ENCODE measurements at places on chromosomes 11 and 22. TPM values are rescaled to one million over a fixed set of nuclear protein-coding genes. Genes with fewer than 3 reads are reported as not detected.

- no peak overlapping the region for H3K4me3 ChIP-seq
- H3K27me3 ChIP-seq, result peaks cover 26% of the 10 kb centered on the region
- no peak for DNase-seq
- H3K27ac ChIP-seq, result no peak overlapping the region
Measured at GRCh38 chr22:32165681-32166080, 6.6 kb upstream of the C22orf42 start.

- no peaks in the 10 kb centered on the region for H3K4me1 ChIP-seq
- no peaks in the 10 kb centered on the region for H3K27me3 ChIP-seq
- H3K4me3 ChIP-seq, result no peak overlapping the region
- no peak overlapping the region for H3K27ac ChIP-seq
Measured at GRCh38 chr11:13318498-13319295, 41.1 kb downstream of the BMAL1 start.

DNA sequence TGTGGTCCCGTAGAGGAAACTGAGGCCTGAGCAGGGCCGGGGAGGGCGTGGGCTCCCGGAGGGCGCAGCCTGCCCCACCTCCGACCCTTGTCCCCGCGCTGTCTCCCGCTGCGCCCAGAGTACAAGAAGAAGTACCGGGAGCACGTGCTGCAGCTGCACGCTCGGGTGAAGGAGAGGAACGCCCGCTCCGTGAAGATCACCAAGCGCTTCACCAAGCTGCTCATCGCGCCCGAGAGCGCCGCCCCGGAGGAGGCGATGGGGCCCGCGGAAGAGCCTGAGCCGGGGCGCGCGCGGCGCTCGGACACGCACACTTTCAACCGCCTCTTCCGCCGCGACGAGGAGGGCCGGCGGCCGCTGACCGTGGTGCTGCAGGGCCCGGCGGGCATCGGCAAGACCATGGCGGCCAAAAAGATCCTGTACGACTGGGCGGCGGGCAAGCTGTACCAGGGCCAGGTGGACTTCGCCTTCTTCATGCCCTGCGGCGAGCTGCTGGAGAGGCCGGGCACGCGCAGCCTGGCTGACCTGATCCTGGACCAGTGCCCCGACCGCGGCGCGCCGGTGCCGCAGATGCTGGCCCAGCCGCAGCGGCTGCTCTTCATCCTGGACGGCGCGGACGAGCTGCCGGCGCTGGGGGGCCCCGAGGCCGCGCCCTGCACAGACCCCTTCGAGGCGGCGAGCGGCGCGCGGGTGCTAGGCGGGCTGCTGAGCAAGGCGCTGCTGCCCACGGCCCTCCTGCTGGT is 1.9 kb downstream of the NLRP6 start:
- peaks cover 18% of the 10 kb centered on the region for H3K27me3 ChIP-seq
- no peaks in the 10 kb centered on the region for H3K36me3 ChIP-seq
- peaks cover 6% of the 10 kb centered on the region for H3K4me1 ChIP-seq
- DNase-seq, result peak; percentile 65

DNA sequence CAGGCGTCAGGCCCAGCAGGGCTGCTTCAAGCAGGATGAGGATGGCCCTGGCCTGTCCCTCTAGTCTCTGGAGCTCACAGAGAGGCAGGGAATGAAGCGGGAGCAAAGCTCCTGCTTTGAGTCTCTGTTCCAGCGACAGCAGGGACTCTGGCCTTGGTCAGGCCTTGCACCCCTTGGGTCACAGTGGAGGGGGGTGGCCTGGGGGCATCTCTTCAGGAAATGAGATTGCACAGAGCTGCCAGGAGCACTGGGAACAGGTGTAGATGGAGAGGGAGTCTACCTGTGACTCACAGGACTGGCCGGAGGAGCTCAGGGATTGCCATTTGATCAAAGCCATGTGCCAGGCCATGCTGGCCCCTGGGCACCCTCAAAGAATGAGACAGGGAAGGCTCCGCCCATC is 1.6 kb downstream of the ANO1 start:
- H3K27me3 ChIP-seq, result peaks cover 75% of the 10 kb centered on the region
- H3K4me1 ChIP-seq, result peaks cover 4% of the 10 kb centered on the region
- H3K4me3 ChIP-seq, result peak overlapping the region; percentile 41
- DNase-seq, result no peak
- H3K36me3 ChIP-seq, result no peaks in the 10 kb centered on the region

- no peak overlapping the region for H3K4me3 ChIP-seq
- peaks cover 11% of the 10 kb centered on the region for H3K27me3 ChIP-seq
- peaks cover 46% of the 10 kb centered on the region for H3K4me1 ChIP-seq
- no peaks in the 10 kb centered on the region for H3K36me3 ChIP-seq
- DNase-seq, result no peak
- no peak overlapping the region for H3K27ac ChIP-seq
Measured at GRCh38 chr11:128628686-128629085, 41.3 kb upstream of the ETS1 start.

CCDC116 gene
- total RNA-seq, result 0.21 TPM

All from type B pancreatic cell (in vitro differentiated cells).